ENCODE measurements at places on chromosomes 5 and 9. TPM values are rescaled to one million over a fixed set of nuclear protein-coding genes. Genes with fewer than 3 reads are reported as not detected.

PALM2AKAP2 gene
- 0.57 TPM for total RNA-seq

RASEF gene
- total RNA-seq = not detected

PROB1 gene
- total RNA-seq = 8.3 TPM

C5orf58 gene
- not detected for total RNA-seq

PHPT1 gene
- total RNA-seq = 127 TPM

PRRX2 gene
- total RNA-seq = 5.1 TPM

EQTN gene
- total RNA-seq = not detected

CAMK4 gene
- total RNA-seq = 71.8 TPM

POLE3 gene
- 73.8 TPM for total RNA-seq

STK32A gene
- not detected for total RNA-seq

WWC1 gene
- total RNA-seq = 0.09 TPM

OR1J2 gene
- not detected for total RNA-seq

TRMT10B gene
- total RNA-seq = 12.1 TPM

PITX1 gene
- total RNA-seq = 0.39 TPM

ANKRD31 gene
- 0.28 TPM for total RNA-seq

CDKN2B gene
- 0.62 TPM for total RNA-seq

RPS14 gene
- 2,593 TPM for total RNA-seq

CNTFR gene
- total RNA-seq = not detected

ZNF366 gene
- total RNA-seq = not detected

PCDHGB1 gene
- total RNA-seq = 0.48 TPM

GABRA1 gene
- not detected for total RNA-seq

LHX3 gene
- total RNA-seq = not detected

CDC14B gene
- 6.5 TPM for total RNA-seq

DNAI1 gene
- not detected for total RNA-seq

CCDC127 gene
- total RNA-seq = 6.5 TPM

RMRP gene
- total RNA-seq = 6,583 TPM

ACOT12 gene
- not detected for total RNA-seq

PCDHB3 gene
- not detected for total RNA-seq

PTBP3 gene
- total RNA-seq = 108 TPM

SHOC1 gene
- total RNA-seq = not detected

SMIM33 gene
- 0.23 TPM for total RNA-seq

ISL1 gene
- total RNA-seq = not detected

TMEM245 gene
- total RNA-seq = 24.0 TPM

PFN3 gene
- total RNA-seq = not detected

WNT8A gene
- not detected for total RNA-seq

OR13C8 gene
- not detected for total RNA-seq

Data from activated T-helper 2 cell treated with anti-CD3 and anti-CD28 coated beads, Interferon-gamma antibody, Interleukin-2, Interleukin-4, amounts not matched to agents 10 μg/mL and 5 μg/mL and 100 μg/mL, durations not matched to agents 14 hours and 24 hours and 36 hours (primary cell).